ENCODE measurements at places on chromosomes 1 and 21.
A peak's percentile ranks its signal among the peaks of the same experiment; 100 is the strongest.

DNA sequence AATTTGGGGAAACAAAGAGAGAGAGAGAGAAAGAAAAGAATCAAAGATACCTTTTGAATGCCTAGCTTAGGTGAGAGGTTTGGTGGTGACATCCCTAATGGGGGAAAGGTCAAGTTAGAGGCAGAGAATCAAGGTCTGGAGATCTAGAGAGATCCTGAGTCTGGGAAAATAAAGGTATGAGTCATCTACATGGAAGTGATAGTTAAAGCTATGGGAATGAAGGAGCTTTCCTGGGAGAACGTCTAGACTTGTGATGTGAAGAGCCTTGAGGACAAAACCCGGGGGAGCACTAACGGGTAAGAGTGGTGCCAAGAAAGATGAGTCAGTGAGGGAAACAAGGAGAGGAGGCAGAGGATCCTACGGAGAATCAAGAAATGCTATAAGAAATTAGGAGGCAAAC, 110.8 kb upstream of the RUNX1 start:
- H3K36me3 ChIP-seq, result peaks cover 2% of the 10 kb centered on the region
- DNase-seq, result no peak
- H3K4me1 ChIP-seq, result no peaks in the 10 kb centered on the region
- no peak overlapping the region for H3K4me3 ChIP-seq
- no peak overlapping the region for H3K27ac ChIP-seq

DNA sequence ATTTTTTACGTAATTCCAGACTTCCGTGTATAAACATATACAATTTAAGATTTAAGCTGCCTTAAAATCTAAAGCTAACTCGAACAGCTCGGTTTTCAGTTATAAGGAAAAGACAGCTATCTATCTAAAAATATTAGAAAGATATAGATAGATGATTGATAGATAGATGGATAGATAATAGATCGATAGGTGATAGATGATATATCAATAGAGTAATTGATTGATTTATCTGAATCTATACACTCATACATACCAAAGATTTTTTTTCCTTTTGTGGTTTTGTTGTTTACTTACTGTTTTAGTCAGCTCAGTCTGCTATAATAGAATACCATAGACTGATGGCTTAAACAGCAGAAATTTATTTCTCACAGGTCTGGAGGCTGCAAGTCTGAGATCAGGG, 278.5 kb upstream of the PLD5 start:
- H3K4me3 ChIP-seq, result no peak overlapping the region
- no peaks in the 10 kb centered on the region for H3K4me1 ChIP-seq
- no peak for DNase-seq

GRCh38 chr1:186465946-186466345, 5.0 kb upstream of the PDC start:
- H3K27me3 ChIP-seq, result peaks cover 14% of the 10 kb centered on the region
- H3K36me3 ChIP-seq, result no peaks in the 10 kb centered on the region
- DNase-seq, result no peak
- no peak overlapping the region for H3K27ac ChIP-seq

GRCh38 chr1:22375601-22376000, 76.0 kb upstream of the ZBTB40 start:
- DNase-seq, result no peak
- H3K4me3 ChIP-seq, result no peak overlapping the region
- H3K27ac ChIP-seq, result no peak overlapping the region
- H3K27me3 ChIP-seq, result peaks cover 13% of the 10 kb centered on the region
- no peaks in the 10 kb centered on the region for H3K4me1 ChIP-seq

- H3K4me3 ChIP-seq, result no peak overlapping the region
- no peak for DNase-seq
- H3K4me1 ChIP-seq, result no peaks in the 10 kb centered on the region
- no peaks in the 10 kb centered on the region for H3K36me3 ChIP-seq
- H3K27ac ChIP-seq, result peak overlapping the region; percentile 12
These were observed 3.7 kb upstream of the SLC1A7 start for GRCh38 chr1:53145942-53146708.

DNA sequence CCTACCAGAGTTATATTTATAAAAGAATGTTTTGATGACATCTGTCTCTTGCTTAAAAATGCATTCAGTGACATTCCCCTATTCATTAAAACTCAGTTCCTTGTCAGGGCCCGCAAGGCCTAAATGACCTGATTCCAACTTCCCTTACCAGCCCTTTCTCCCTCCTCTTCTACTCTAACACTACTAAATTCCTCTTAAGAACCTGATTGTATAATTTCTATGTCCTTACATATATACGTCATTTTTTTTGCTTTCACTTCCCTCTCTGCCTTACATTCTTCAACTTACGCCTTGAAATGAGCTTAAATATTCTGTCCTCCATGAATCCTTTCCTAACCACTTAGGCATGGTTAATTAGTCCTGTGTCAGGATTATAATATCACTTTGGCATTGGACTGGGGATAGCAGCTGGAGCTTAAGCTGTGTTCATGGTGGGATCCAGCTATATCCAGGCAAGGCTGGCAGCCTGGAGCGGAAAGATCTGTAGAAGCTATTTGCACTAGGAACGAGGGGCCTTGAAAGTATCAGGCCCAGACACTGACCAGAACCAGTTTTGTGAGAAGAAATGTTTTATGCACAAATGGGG, 360.2 kb upstream of the PTBP2 start:
- no peaks in the 10 kb centered on the region for H3K27me3 ChIP-seq
- no peaks in the 10 kb centered on the region for H3K36me3 ChIP-seq
- no peaks in the 10 kb centered on the region for H3K4me1 ChIP-seq
- DNase-seq, result no peak
- no peak overlapping the region for H3K27ac ChIP-seq

- DNase-seq, result no peak
- H3K4me3 ChIP-seq, result no peak overlapping the region
- H3K27ac ChIP-seq, result no peak overlapping the region
- H3K36me3 ChIP-seq, result no peaks in the 10 kb centered on the region
These were observed 285.7 kb downstream of the TM2D1 start for GRCh38 chr1:61439234-61439633.

GRCh38 chr1:24930260-24931145, at the start of gene RUNX3:
Gene RUNX3 (minus strand): TSS chr1:24930276. CDS start chr1:24929868, 408 bp downstream.
- H3K36me3 ChIP-seq, result peaks cover 73% of the 10 kb centered on the region
- peak; percentile 91 for DNase-seq
- H3K4me1 ChIP-seq, result peaks cover 50% of the 10 kb centered on the region
- peak within 1 kb of the TSS; percentile 98 for H3K4me3 ChIP-seq
- H3K27me3 ChIP-seq, result no peaks in the 10 kb centered on the region

DNA sequence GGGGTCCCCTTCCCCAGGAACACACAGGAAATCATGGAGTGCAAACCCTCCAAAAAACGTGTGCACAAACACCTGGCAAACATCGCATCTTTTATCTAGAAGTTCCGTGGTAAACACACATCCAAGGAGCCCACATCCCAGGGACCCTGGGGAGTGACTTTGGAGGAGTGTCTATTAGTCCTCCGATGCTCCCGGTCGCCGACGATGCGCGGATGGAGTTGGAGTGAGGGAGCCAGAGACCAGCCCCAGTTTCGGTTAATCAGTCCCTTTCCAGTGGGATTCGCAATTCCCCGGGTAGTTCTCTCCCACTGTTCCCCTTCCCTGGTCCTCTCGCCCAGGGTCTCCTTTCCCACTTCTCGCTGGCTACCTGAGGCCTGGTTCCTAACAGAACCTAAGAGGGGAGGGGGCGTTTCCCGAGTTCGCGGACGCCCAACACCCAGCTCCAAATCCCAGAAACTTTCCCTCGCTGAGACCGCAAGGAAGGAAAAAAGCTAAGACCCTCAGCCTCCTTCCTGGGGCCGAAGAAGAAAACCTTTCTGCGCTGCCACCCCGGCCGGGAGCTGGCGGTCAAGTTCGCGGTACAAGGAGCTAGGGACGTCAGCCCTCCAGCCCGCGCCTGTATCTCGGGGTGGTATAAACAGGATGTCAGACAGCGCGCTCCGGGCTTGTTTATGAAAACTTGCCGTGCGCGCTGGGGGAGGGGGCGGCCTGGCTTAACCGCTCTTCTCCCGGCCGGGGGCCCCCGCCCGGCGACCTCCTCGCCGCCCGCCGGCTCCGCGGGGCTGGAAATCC, 787 bp downstream of the JAK1 start:
- peak; percentile 84 for DNase-seq
- H3K27ac ChIP-seq, result peak overlapping the region; percentile 98
- H3K4me3 ChIP-seq, result peak overlapping the region; percentile 98
- H3K36me3 ChIP-seq, result peaks cover 42% of the 10 kb centered on the region

DNA sequence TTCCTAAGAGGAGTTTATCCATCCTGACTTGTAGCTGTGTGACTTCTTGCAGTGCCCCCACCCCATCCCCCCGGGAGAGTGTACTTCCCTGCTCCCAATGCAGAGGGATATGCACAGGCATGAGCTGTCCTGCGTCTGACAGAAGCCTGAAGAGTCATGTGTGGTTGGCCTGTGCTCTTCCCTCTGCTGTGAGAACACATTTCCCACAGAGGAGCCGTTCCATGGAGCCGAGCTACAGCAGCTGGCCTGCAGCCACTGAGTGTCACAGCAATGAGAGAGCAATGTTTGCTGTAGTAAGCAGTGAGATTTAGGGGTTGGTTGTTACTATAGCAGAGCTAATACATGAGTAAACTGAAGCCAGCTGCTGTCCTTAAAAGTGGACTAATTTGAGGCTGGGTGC, 22.0 kb downstream of the PARS2 start:
- H3K27me3 ChIP-seq, result no peaks in the 10 kb centered on the region
- no peak overlapping the region for H3K27ac ChIP-seq
- no peak for DNase-seq
- no peaks in the 10 kb centered on the region for H3K4me1 ChIP-seq

GRCh38 chr1:172498857-172499256, 34.1 kb upstream of the SUCO start:
- no peak for DNase-seq
- peaks cover 12% of the 10 kb centered on the region for H3K27me3 ChIP-seq
- no peak overlapping the region for H3K4me3 ChIP-seq
- H3K36me3 ChIP-seq, result no peaks in the 10 kb centered on the region
- H3K27ac ChIP-seq, result no peak overlapping the region

GRCh38 chr1:240070188-240070587, 21.5 kb upstream of the FMN2 start:
- peaks cover 1% of the 10 kb centered on the region for H3K27me3 ChIP-seq
- H3K36me3 ChIP-seq, result no peaks in the 10 kb centered on the region
- no peaks in the 10 kb centered on the region for H3K4me1 ChIP-seq
- no peak for DNase-seq

DNA sequence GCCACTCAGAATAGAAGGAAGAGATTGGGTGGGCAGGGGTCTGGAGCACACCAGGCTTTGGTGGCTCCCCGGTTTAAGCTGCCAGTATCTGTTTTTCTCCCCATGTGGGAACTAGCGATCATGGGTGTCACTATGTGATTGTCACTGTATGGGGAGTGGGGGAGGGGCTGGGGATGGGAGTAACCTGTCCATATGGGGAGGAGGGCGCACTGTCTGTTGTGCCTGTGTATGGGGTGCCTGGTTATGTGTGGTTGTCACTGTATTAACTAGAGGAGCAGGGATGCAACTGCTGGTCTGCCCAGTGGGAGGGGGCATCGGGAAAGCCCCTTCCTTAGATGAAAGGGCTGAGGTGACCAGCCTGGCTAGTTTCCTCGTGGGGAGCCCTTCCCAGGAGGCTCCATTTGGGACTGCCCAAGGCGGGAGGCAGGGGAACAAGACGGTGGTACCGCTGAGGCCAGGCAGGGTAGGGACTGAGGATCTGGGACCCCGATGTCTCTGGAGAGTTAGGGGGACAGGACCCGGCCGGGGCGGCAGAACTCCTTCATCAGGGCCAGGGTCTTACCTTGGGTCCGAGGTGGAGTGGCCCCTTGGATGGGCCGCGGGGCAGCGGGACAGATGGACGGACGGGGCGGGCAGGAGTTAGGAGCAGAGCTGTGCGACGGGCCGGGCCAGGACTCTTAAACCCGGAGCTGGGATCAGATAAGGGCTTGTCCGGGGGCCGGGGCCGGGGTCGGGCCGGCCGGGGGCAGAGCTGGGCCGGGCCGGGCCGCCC, at the start of gene KCNJ10:
KCNJ10 (minus strand) TSS at position 701 of the 772 bp plus-strand sequence. CDS start 27,628 bp downstream, outside the sequence.
- no peak for DNase-seq
- H3K27ac ChIP-seq, result no peak within 1 kb of the TSS
- H3K4me1 ChIP-seq, result peaks cover 10% of the 10 kb centered on the region
- peaks cover 63% of the 10 kb centered on the region for H3K27me3 ChIP-seq
- H3K4me3 ChIP-seq, result peak within 1 kb of the TSS; percentile 84

DNA sequence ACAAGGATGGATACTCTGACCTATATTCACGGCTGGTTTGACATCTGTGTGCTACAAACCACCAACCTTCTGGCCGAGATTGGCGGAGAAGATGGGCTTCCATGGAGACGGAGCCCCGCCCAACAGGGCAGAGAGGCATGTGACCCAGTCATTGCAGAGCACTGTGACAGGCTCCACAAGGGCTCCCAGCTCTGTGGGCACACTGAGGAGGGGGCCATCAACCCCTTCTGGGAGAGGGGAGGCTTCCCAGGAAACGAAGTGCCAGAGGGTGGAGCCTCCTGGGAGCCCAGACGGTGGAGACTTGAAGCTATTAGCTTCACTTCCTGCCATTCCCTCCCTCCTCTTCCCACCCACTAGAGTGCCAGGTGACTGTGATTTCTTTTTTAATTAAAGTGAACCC, 71.6 kb upstream of the IFFO2 start:
- peaks cover 19% of the 10 kb centered on the region for H3K27me3 ChIP-seq
- no peak for DNase-seq
- no peaks in the 10 kb centered on the region for H3K36me3 ChIP-seq

DNA sequence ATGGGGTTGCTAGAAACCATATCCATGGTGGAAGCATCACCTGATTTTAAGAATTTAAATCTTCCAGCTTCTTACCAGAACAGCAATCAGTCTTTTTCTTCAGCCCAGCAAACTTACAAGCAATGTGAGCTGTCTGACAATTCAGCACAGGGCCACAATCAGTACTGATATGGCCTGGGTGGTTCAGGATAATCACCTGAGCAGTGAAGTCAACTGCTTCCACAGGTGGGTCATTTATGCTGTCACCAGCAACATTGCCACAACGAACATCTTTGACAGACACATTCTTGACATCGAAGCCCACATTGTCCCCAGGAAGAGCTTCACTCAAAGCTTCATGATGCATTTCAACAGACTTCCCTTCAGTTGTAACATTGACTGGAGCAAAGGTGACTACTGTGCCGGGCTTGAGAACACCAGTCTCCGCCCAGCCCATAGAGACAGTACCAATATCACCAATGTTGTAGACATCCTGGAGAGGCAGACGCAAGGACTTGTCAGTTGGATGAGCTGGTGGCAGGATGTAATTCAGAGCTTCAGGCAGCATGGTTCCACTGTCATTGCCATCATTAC, 74.8 kb downstream of the SERINC2 start:
- peaks cover 12% of the 10 kb centered on the region for H3K36me3 ChIP-seq
- H3K4me1 ChIP-seq, result peaks cover 11% of the 10 kb centered on the region
- peak overlapping the region; percentile 61 for H3K4me3 ChIP-seq
- peak overlapping the region; percentile 93 for H3K27ac ChIP-seq
- H3K27me3 ChIP-seq, result no peaks in the 10 kb centered on the region
- DNase-seq, result no peak

- peaks cover 35% of the 10 kb centered on the region for H3K27me3 ChIP-seq
- no peaks in the 10 kb centered on the region for H3K4me1 ChIP-seq
- no peaks in the 10 kb centered on the region for H3K36me3 ChIP-seq
- H3K27ac ChIP-seq, result no peak overlapping the region
These were observed 98.9 kb downstream of the TRABD2B start for GRCh38 chr1:47898133-47898845.

GRCh38 chr1:20123722-20124455, 4.6 kb upstream of the PLA2G2D start:
- peaks cover 36% of the 10 kb centered on the region for H3K27me3 ChIP-seq
- no peak for DNase-seq
- H3K4me3 ChIP-seq, result no peak overlapping the region
- no peak overlapping the region for H3K27ac ChIP-seq
- H3K4me1 ChIP-seq, result no peaks in the 10 kb centered on the region

All from effector memory CD8-positive, alpha-beta T cell (primary cell).